Astrocyte of the hippocampus (primary cell): ENCODE measurements at places on chromosomes 3 and 15.

- peak; percentile 2 for DNase-seq
Observed at GRCh38 chr15:57820119-57820518, 113.6 kb downstream of the POLR2M start.

GRCh38 chr3:30893678-30894325, 659 bp downstream of the GADL1 start:
- peak; percentile 6 for DNase-seq

DNA sequence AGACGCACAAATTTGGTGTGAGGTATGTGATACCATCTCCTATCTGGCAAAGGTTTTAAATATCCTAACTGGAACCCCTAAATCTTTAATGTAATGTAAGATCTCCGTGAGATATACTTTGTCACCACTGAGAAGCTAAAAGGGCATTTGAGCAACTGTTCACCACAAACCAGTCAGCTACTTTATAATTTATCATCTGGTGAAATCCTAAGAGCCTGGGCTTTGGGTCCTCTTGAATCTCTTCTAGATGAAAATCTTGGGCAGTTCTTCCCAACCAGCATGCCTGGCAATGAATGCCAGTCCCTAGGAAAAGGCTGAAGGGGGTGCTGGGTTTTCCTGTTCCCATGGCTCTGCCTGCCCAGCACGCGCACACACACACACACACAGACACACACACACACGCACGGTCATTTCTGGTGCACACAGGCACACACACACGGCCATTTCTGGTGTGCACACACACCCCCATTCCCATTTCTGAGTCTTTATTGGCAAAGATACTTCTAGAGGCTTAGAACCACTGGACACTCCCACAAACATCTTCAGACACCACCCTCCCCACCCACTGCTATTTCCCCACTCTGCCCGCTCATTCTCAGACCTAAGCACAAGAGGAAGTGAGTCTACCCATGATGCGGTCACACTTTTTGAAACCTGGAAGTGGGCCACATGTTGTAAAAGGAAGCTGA, 72.6 kb downstream of the MYO1E start:
- DNase-seq: peak; percentile 89

- no peak for DNase-seq
Observed at GRCh38 chr15:100580414-100580813, 21.6 kb downstream of the LINS1 start.

- DNase-seq: no peak
Observed at GRCh38 chr3:14801031-14801430, 17.7 kb upstream of the FGD5 start.

DNA sequence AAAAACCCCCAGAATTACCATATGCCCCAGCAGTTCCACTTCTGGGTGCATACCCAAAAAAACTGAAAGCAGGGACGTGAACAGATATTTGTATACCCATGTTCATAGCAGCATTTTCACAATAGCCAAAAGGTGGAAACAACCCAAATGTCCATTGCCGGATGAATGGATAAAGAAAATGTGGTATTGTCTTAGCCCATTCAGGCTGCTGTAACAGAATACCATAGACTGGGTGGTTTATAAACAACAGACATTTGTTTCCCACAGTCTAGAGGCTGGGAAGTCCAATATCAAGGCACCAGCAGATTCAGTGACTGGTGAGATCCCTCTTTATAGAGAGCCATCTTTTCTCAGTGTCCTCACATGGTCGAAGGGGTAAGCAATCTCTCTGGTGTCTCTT, 182.1 kb upstream of the ANKRD28 start:
- DNase-seq: no peak

- peak; percentile 61 for DNase-seq
Observed at GRCh38 chr3:128068156-128068620, 16.0 kb downstream of the SEC61A1 start.

DNA sequence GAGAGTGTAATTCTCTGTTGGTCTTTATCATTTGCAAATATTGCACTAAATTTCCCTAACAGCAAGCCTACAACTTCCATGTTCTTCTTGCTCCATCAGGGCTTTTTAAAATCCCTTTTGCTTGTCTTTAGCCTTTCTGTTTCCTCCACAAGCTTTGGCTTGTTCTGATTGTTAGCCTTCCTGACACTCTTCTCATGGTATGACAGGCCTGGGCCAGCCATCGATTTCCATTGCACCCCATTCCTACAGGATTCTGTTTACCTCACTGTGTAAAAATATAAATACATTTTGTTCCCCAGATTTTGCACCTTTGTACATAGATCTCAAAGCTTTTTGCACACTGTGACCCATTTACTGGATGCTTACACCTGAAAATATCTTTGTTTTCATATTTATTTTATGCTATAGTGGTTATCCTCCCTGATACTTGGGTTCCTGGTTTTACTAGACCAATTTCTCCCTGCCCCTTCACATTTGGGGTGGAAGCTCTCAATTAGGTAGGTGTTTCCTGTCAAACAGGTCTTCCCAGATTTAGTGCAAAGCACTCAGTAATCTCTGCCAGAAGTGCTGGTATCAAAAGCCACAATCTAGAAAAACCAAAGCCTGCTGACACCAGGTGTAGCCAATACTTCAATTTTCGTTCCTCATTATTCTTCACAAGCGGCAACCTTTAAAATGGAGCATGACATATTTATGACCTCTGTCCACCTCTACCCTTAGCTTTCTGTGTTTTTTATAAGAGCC, 57.9 kb upstream of the PPP2R3A start:
- DNase-seq: no peak

DNA sequence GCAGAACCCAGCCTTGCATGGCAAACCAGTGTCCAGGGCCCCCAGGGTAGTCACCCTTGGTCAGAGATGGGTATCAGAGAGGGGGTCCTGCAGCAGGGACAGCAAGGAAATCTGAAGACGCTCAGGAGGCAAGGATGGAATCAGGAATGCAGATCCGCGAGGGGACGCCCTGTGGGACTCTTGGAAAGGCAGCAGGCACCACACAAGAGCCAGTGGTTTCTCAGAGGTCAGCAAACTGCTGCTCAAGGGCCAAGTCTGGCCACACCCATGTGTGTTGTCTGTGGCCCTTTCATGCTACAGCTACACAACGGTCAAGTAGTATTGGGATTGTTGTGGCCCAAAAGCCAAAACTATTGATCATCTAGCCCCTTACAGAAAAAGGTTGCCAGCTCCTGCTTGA, 69.7 kb downstream of the ST8SIA2 start:
- no peak for DNase-seq

GRCh38 chr3:145022447-145022846, 1050.8 kb downstream of the DIPK2A start:
- DNase-seq: no peak

DNA sequence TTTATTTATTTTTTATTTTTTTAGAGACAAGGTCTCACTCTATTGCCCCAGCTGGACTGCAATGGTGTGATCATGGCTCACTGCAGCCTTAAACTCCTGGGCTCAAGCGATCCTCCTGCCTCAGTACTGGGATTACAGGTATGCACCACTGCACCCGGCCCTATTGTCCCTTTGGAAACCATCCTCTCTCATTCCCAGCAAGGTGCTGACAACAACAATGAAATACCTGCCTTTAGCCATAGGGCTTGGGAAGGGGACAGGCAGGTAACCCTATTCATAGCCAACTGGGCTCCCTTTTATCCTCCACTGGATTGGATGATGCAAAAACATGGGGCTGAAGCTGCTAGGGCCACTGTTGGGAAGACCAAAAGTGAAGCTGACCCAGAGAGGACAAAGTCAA, 43.1 kb downstream of the SCAP start:
- DNase-seq: no peak

DNA sequence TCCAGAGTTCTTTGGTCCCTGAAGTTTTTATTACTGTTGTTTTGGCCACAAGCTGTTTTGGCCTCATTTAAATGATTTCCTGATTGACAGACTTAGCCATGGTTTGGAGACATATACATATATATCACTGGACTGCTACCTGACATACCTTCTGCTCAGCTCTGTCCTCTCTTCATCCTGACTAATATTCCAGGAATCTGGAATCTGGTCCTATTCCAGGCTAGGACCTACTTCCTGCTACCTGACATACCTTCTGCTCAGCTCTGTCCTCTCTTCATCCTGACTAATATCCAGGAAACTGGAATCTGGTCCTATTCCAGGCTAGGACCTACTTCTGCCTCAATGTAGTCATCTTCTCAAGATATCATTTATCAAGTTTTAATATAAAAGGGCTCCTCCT, 724.4 kb upstream of the ROBO1 start:
- no peak for DNase-seq

GRCh38 chr3:38657369-38657768, 7.9 kb upstream of the SCN5A start:
- DNase-seq: no peak

GRCh38 chr3:30933478-30934207, 39.2 kb upstream of the GADL1 start:
- no peak for DNase-seq

GRCh38 chr3:76065964-76066363, 280.6 kb upstream of the ZNF717 start:
- no peak for DNase-seq

DNA sequence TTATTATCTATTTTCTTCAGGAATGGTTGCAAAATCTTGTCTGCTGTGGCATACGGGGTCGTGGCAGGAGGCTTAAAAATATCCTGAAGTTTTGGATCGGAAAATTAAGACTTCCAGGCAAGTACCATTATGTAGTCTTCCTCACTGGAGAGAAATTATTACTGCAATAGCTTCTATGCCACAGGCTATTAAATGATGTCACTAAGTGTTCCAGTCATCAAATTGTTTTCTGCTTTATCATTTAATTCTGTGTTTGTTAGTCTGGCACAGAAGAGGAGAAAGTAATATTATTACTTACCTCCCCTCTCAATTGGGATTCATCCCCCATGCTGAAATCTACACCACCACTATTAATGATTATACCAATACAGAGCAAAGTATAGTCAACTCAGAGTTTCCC, 378.2 kb upstream of the ALCAM start:
- DNase-seq: no peak

DNA sequence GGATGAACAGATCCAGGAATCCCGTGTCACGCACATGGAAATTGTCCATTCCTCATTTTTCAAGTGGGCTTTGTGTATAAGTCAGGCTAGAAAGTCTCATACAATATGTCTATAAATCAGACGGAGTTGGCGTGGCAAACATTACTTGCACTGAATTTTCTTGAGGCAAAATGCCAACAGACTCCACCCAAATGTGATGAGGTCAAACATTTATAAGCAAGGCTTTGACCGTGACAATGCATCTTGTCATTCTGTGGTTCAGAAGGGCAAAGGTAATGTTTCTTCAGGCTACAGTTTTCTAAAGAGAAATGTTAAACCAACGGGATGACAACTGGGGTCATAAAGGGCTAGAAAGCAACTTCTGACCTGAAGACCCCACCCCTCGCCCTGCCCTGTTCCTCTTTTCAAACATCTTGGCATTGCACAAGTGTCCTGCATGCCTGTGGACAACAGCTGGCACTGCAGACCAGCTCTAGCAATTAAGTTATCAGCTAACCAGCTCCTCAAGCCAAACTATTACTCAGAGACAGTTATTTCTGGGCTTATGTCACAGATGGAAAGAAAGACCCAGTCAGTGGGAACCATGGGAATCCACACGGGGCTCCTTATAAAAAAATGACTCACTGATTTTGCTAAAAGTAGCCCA, 36.5 kb upstream of the SPTBN5 start:
- DNase-seq: peak; percentile 96

DNA sequence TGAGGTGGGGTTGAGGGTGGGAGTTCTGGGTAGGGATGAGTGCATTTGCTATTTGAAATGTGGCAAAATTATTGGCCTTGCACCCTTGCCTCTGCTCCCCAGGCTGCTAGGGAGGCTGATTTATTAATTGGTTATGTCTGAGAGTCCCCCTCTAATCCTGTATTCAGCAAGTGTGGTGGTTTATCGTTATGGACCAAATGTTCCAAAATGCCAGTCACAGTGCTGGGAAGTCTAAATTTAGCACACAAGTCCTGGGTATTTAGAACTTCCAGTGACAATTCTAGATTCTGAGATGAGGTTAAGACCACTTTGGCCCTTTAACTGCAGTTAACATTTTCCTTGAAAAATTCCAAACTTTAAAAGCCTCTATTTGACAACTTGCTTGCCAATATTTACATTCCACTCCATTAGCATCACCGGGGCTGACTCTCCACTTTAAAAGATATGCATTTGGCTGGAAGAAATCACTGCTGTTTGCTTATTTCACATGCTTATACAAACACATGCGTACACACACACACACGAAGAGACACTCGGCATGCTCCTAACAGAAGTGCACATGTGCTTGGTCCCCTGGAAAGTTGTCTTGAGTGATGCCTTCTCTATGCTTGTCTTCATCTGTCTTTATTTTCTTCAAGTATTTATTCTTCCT, 247.7 kb downstream of the IL20RB start:
- peak; percentile 41 for DNase-seq

- DNase-seq: no peak
Observed at GRCh38 chr3:126344380-126345041, 12.7 kb downstream of the KLF15 start.

- no peak for DNase-seq
Observed at GRCh38 chr3:40653001-40653400, 128.2 kb downstream of the ZNF621 start.

- no peak for DNase-seq
Observed at GRCh38 chr3:180922242-180922641, 9.8 kb downstream of the FXR1 start.
